ENCODE measurements at places on chromosomes 4 and X.

DNA sequence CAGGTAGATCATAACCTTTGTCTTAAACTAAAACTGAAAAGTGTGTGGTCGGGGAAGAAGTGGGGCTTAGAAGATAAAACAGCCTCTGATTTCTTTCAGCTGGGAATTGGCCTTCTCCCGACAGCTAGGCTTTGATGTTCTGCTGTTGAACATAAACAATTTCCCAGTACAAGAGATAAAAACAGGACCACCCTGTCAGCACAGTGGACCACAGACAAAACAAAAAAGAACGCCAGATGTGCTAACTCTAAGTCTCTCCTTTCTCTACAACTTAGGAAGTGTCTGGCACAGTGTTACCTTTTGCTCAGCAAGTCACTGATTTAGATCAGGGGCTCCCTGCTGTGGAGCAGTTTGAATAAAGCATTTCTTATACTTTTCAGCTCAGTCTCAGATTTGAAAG lies 87.5 kb upstream of the UXT start:
- no peaks in the 10 kb centered on the region for H3K4me1 ChIP-seq
- no peak for DNase-seq
- H3K27me3 ChIP-seq = no peaks in the 10 kb centered on the region
- H3K27ac ChIP-seq = no peak overlapping the region

- no peaks in the 10 kb centered on the region for H3K36me3 ChIP-seq
- H3K27me3 ChIP-seq = no peaks in the 10 kb centered on the region
- no peak overlapping the region for H3K4me3 ChIP-seq
- H3K27ac ChIP-seq = no peak overlapping the region
- H3K4me1 ChIP-seq = no peaks in the 10 kb centered on the region
These were observed 679.4 kb downstream of the PDHA2 start for GRCh38 chr4:96519291-96519690.

- H3K4me1 ChIP-seq = no peaks in the 10 kb centered on the region
- no peak overlapping the region for H3K4me3 ChIP-seq
- DNase-seq = no peak
- H3K36me3 ChIP-seq = no peaks in the 10 kb centered on the region
- no peak overlapping the region for H3K27ac ChIP-seq
These were observed 180.7 kb upstream of the SFRP2 start for GRCh38 chr4:153969542-153969941.

DNA sequence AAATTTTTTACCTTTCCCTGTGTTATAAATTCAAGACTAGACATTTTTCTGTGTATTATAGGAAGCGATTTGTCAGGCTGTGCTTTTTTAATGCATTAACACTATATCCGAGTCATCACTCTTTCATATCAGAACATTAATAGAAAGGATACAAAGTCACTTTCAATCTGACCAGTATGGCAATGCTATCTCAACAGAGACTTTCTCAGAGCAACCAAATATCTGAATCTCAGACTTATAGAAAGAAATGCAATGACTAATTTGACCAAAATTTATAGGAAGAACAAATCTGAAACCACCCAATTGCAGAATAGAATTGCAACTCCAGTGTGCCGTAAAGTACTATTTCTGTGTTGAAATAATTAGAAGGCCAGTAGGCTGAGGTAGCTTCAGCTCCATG lies 473 bp upstream of the TKTL2 start:
- H3K27ac ChIP-seq = no peak overlapping the region
- H3K4me3 ChIP-seq = no peak overlapping the region
- H3K4me1 ChIP-seq = no peaks in the 10 kb centered on the region
- DNase-seq = no peak
- H3K36me3 ChIP-seq = no peaks in the 10 kb centered on the region

GRCh38 chrX:10900585-10901289 lies 210.4 kb upstream of the HCCS start:
- no peak overlapping the region for H3K27ac ChIP-seq
- H3K4me3 ChIP-seq = no peak overlapping the region
- no peak for DNase-seq
- no peaks in the 10 kb centered on the region for H3K4me1 ChIP-seq

GRCh38 chr4:2045518-2045951 lies 13.6 kb upstream of the NAT8L start:
- no peak overlapping the region for H3K27ac ChIP-seq
- H3K36me3 ChIP-seq = no peaks in the 10 kb centered on the region
- no peak overlapping the region for H3K4me3 ChIP-seq
- DNase-seq = no peak

- no peaks in the 10 kb centered on the region for H3K27me3 ChIP-seq
- H3K36me3 ChIP-seq = no peaks in the 10 kb centered on the region
- H3K27ac ChIP-seq = no peak overlapping the region
- H3K4me3 ChIP-seq = no peak overlapping the region
These were observed 9.3 kb downstream of the CCDC160 start for GRCh38 chrX:134246282-134246681.

DNA sequence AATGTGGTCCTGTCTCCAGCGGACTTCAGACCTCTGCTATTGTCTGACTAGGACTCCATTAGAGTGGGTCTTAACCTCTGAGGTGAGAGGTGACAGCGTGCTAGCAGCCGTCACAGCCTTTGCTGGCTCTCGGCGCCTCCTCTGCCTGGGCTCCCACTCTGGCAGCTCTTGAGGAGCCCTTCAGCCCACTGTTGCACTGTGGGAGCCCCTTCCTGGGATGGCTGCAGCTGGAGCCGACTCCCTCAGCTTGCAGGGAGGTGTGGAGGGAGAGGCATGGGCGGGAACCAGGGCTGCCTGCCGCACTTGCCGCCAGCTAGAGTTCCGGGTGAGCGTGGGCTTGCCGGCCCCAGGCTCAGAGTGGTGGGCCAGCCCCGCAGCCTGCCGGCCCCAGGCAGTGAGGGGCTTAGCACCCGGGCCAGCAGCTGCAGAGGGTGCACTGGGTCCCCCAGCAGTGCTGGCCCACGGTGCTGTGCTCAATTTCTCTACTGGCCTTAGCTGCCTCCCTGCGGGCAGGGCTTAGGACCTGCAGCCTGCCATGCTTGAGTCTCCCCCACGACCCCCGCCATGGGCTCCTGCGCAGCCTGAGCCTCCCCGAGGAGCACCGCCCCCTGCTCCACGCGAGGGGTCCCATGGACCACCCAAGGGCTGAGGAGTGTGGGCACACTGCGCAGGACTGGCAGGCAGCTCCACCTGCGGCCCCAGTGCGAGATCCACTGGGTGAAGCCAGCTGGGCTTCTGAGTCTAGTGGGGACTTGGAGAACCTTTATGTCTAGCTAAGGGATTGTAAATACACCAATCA lies 163.4 kb upstream of the ITM2A start:
- no peak overlapping the region for H3K4me3 ChIP-seq
- no peaks in the 10 kb centered on the region for H3K27me3 ChIP-seq
- H3K4me1 ChIP-seq = no peaks in the 10 kb centered on the region

GRCh38 chr4:95180531-95181242 lies 368.1 kb downstream of the UNC5C start:
- DNase-seq = no peak
- H3K27ac ChIP-seq = no peak overlapping the region
- H3K36me3 ChIP-seq = no peaks in the 10 kb centered on the region
- no peaks in the 10 kb centered on the region for H3K4me1 ChIP-seq
- H3K27me3 ChIP-seq = no peaks in the 10 kb centered on the region

DNA sequence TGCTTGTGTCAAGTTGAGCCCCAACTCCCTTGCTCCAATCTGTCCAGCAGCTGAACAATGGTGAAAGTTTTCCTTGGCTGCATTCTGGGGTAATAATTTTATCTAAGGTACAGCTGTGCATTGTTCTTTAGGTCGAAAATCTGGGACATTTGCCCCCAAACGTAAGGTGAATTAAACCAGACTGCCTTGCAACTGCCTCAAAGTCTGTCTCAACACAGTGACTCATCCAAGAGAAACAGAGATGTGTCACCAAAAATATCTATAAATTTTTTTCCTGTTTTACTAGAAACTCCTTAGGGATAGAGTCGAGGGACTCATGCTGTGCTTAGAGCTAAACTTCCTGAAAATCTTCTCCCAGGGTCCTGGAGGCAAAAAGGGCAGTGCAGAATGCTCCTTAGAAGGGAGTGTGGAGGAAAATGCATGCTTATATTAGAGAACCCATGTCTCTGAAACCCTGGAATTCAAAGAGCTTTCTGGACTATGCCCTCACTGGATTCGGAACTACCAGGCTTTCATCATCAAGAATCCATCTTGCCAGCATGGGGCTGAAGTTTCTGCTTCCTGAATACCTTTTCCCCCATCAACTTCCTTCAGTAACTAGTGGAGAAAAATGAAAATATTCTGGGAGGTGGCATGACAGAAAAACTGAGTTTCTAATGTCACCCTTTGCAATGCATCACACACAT lies 115.7 kb downstream of the PALLD start:
- H3K4me3 ChIP-seq = no peak overlapping the region
- DNase-seq = no peak
- no peaks in the 10 kb centered on the region for H3K36me3 ChIP-seq
- H3K4me1 ChIP-seq = no peaks in the 10 kb centered on the region
- no peak overlapping the region for H3K27ac ChIP-seq

DNA sequence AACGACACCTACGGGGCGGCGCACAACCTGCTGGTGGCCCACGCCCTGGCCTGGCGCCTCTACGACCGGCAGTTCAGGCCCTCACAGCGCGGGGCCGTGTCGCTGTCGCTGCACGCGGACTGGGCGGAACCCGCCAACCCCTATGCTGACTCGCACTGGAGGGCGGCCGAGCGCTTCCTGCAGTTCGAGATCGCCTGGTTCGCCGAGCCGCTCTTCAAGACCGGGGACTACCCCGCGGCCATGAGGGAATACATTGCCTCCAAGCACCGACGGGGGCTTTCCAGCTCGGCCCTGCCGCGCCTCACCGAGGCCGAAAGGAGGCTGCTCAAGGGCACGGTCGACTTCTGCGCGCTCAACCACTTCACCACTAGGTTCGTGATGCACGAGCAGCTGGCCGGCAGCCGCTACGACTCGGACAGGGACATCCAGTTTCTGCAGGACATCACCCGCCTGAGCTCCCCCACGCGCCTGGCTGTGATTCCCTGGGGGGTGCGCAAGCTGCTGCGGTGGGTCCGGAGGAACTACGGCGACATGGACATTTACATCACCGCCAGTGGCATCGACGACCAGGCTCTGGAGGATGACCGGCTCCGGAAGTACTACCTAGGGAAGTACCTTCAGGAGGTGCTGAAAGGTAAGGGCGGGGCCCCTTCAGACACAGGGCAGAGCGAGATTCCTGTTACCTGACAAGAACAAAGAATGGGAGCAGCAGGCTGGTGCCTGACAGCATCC lies 11.7 kb downstream of the RPL9 start:
- peak; percentile 51 for DNase-seq
- H3K4me3 ChIP-seq = peak overlapping the region; percentile 26
- no peaks in the 10 kb centered on the region for H3K27me3 ChIP-seq
- H3K27ac ChIP-seq = no peak overlapping the region
- H3K36me3 ChIP-seq = peaks cover 3% of the 10 kb centered on the region

- no peak overlapping the region for H3K4me3 ChIP-seq
- H3K4me1 ChIP-seq = no peaks in the 10 kb centered on the region
- no peaks in the 10 kb centered on the region for H3K27me3 ChIP-seq
- DNase-seq = no peak
These were observed 168.1 kb downstream of the GLRA2 start for GRCh38 chrX:14697451-14697850.

DNA sequence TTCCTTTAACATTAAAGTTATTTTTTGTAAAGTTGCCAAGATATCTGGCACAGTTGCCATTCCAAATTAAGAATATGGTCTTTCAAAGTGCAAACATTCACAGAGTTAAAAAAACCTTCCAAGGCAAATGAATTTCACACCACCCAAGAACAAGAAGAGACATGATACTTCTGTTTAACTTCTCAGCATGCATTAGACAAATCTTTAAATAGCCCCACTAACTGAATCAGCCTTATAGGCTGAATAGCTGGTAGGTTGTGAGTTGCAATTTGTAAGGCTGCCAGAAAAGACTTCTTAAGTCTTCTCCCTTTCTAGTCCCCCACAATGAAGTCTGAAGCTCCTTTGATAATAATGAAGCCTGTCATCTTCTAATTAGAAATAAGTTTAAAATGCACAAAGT lies 95.6 kb downstream of the MAPK10 start:
- no peak overlapping the region for H3K27ac ChIP-seq
- no peaks in the 10 kb centered on the region for H3K27me3 ChIP-seq
- no peaks in the 10 kb centered on the region for H3K36me3 ChIP-seq
- no peaks in the 10 kb centered on the region for H3K4me1 ChIP-seq

- H3K4me3 ChIP-seq = no peak overlapping the region
- DNase-seq = no peak
- H3K4me1 ChIP-seq = no peaks in the 10 kb centered on the region
- H3K27ac ChIP-seq = no peak overlapping the region
- H3K36me3 ChIP-seq = no peaks in the 10 kb centered on the region
- no peaks in the 10 kb centered on the region for H3K27me3 ChIP-seq
These were observed 389.0 kb upstream of the ZFP42 start for GRCh38 chr4:187606581-187606980.

- no peaks in the 10 kb centered on the region for H3K4me1 ChIP-seq
- H3K27me3 ChIP-seq = no peaks in the 10 kb centered on the region
- no peak overlapping the region for H3K27ac ChIP-seq
- no peaks in the 10 kb centered on the region for H3K36me3 ChIP-seq
These were observed 3.0 kb upstream of the MAB21L2 start for GRCh38 chr4:150578745-150579501.

DNA sequence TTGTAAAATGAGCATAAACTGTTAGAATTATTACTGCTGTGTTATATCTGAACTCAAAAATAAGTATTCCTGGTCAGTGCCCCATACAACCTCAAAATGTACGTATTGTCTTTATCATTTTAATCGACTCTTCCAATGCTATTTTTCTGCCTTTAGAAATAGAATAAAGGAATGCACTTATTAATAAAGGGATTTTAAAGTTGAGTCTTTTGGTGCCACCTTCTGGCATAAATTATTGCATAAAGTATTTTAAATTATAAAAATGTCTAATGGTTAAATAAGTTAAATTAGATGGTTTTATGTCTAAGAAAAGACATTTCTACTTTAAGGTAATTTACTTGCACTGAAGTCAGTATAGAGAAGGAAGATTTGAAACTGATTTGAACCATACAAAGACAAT lies 424.0 kb upstream of the NDST4 start:
- no peaks in the 10 kb centered on the region for H3K27me3 ChIP-seq
- H3K27ac ChIP-seq = no peak overlapping the region
- no peak for DNase-seq
- no peak overlapping the region for H3K4me3 ChIP-seq
- H3K4me1 ChIP-seq = no peaks in the 10 kb centered on the region
- no peaks in the 10 kb centered on the region for H3K36me3 ChIP-seq

- H3K36me3 ChIP-seq = no peaks in the 10 kb centered on the region
- DNase-seq = no peak
- H3K27ac ChIP-seq = no peak overlapping the region
- no peak overlapping the region for H3K4me3 ChIP-seq
- no peaks in the 10 kb centered on the region for H3K4me1 ChIP-seq
These were observed 321.9 kb downstream of the CFAP47 start for GRCh38 chrX:36241397-36241796.

GRCh38 chr4:104596189-104596588 lies 101.5 kb upstream of the CXXC4 start:
- no peak overlapping the region for H3K4me3 ChIP-seq
- no peak for DNase-seq
- H3K27ac ChIP-seq = no peak overlapping the region
- H3K27me3 ChIP-seq = no peaks in the 10 kb centered on the region
